PC-9 (cell line): ENCODE measurements at places on chromosomes 7 and 10. TPM values are rescaled to one million over a fixed set of nuclear protein-coding genes. Genes with fewer than 3 reads are reported as not detected.

- no peak overlapping the region for H3K27ac ChIP-seq
- no peaks in the 10 kb centered on the region for H3K36me3 ChIP-seq
- DNase-seq = no peak
- no peak overlapping the region for H3K4me3 ChIP-seq
Observed at GRCh38 chr7:42097752-42098151, 139.3 kb downstream of the GLI3 start.

- H3K27me3 ChIP-seq = no peaks in the 10 kb centered on the region
- no peak overlapping the region for H3K27ac ChIP-seq
- no peak for DNase-seq
- H3K4me1 ChIP-seq = no peaks in the 10 kb centered on the region
- H3K36me3 ChIP-seq = no peaks in the 10 kb centered on the region
- H3K4me3 ChIP-seq = no peak overlapping the region
Observed at GRCh38 chr10:76456197-76456596, 1024.8 kb downstream of the LRMDA start.

GRCh38 chr10:93752761-93753160 lies 5.0 kb upstream of the LGI1 start:
- no peak overlapping the region for H3K4me3 ChIP-seq
- DNase-seq = peak; percentile 85
- H3K36me3 ChIP-seq = no peaks in the 10 kb centered on the region

DNA sequence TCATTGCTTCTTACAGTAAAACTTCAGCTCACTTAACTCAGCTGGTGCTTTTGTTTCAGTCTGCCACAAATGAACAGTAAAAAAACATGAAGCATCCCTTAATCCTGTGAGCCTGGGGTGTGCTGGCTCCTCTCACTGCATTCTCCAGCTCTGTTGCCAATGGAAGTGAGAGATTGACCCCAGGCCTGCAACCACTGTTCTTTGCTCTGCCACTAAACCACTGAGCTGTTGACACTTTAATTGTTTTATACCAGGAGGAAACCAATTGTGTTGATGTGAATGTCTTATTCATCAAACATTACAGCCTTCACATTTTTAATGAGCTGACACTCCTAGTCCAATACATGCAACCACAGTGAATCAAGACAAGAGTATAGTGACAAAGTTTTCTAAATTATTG lies 69.4 kb upstream of the FZD1 start:
- no peak overlapping the region for H3K4me3 ChIP-seq
- H3K27ac ChIP-seq = no peak overlapping the region
- H3K36me3 ChIP-seq = no peaks in the 10 kb centered on the region
- no peaks in the 10 kb centered on the region for H3K27me3 ChIP-seq
- no peaks in the 10 kb centered on the region for H3K4me1 ChIP-seq
- no peak for DNase-seq

GRCh38 chr7:34946486-34946885 lies 90.8 kb downstream of the DPY19L1 start:
- no peaks in the 10 kb centered on the region for H3K27me3 ChIP-seq
- H3K27ac ChIP-seq = no peak overlapping the region
- no peak overlapping the region for H3K4me3 ChIP-seq
- no peaks in the 10 kb centered on the region for H3K4me1 ChIP-seq

GRCh38 chr10:93458821-93459257 lies 23.3 kb downstream of the MYOF start:
- no peak overlapping the region for H3K4me3 ChIP-seq
- peak; percentile 91 for DNase-seq
- no peaks in the 10 kb centered on the region for H3K36me3 ChIP-seq
- H3K27ac ChIP-seq = peak overlapping the region; percentile 90
- peaks cover 14% of the 10 kb centered on the region for H3K4me1 ChIP-seq
- H3K27me3 ChIP-seq = no peaks in the 10 kb centered on the region

- peaks cover 11% of the 10 kb centered on the region; the same call in 1 of the 2 replicates for H3K27me3 ChIP-seq
- no peak for DNase-seq
- no peaks in the 10 kb centered on the region for H3K36me3 ChIP-seq
- no peaks in the 10 kb centered on the region for H3K4me1 ChIP-seq
- H3K4me3 ChIP-seq = no peak overlapping the region
- H3K27ac ChIP-seq = no peak overlapping the region
Observed at GRCh38 chr10:20618011-20618547, 279.0 kb downstream of the NEBL start.

GRCh38 chr7:36884351-36884750 lies 160.1 kb upstream of the AOAH start:
- no peaks in the 10 kb centered on the region for H3K4me1 ChIP-seq
- DNase-seq = no peak
- no peak overlapping the region for H3K4me3 ChIP-seq
- no peak overlapping the region for H3K27ac ChIP-seq
- peaks cover 37% of the 10 kb centered on the region for H3K27me3 ChIP-seq

- H3K27ac ChIP-seq = no peak overlapping the region
- H3K4me3 ChIP-seq = no peak overlapping the region
- H3K36me3 ChIP-seq = no peaks in the 10 kb centered on the region
Observed at GRCh38 chr10:77421591-77421990, 216.0 kb downstream of the KCNMA1 start.

DNA sequence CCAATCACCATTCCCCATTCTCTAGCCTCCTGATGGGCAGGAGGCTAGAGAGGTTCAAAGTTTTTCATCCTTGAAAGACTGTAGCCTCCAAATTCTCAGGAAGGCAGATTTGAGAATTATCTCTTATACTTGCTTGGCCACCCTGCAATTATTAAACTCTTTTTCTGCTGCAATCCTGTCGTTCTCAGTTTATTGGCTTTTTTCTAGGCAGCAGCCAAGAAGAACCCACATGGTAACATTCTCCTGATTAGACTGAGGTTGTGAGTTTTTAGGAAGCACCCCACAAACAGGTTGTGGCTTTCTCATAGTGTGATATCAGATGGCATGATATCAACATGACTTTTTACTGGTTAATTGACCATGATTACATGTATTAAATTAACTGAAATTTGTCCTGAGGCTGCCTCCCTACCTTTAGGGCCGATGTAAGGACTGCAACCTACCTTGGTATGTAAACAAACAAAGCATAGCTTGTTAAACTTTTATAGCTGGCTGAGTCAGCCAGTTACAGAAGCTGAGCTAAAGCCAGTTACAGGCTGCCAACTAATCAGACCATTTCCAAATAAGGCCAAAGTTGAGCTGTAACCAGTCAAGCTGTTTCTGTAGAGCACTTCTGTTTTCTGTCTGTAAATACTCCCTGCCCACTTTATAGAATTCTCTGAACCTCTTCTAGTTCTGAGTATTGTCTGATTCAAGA lies 3.2 kb upstream of the ZNF248 start:
- H3K27ac ChIP-seq = peak overlapping the region; percentile 37; the same call in 1 of the 2 replicates
- DNase-seq = peak; percentile 77
- no peaks in the 10 kb centered on the region for H3K36me3 ChIP-seq
- no peaks in the 10 kb centered on the region for H3K27me3 ChIP-seq

DNA sequence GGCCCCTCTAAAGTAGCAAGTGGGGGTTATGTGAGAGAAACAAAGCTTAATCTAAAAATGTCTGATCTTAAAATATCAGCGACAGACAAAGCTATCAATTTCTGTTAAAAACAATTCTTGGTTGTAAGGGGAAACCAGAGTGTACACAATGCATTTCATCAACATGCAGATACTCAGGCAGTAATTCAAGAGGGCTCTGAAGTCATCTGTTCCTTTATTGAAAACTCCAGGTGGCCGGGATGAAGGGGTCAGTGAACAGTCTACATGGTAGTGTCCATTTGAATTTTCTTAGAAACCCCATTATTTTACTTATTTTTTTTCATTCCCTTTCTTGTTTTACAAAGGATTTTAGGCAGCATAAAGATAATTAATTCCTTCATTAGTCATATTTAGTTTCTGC lies 36.7 kb upstream of the BTBD16 start:
- H3K27me3 ChIP-seq = no peaks in the 10 kb centered on the region
- H3K27ac ChIP-seq = no peak overlapping the region
- H3K4me3 ChIP-seq = no peak overlapping the region
- no peaks in the 10 kb centered on the region for H3K36me3 ChIP-seq

DNA sequence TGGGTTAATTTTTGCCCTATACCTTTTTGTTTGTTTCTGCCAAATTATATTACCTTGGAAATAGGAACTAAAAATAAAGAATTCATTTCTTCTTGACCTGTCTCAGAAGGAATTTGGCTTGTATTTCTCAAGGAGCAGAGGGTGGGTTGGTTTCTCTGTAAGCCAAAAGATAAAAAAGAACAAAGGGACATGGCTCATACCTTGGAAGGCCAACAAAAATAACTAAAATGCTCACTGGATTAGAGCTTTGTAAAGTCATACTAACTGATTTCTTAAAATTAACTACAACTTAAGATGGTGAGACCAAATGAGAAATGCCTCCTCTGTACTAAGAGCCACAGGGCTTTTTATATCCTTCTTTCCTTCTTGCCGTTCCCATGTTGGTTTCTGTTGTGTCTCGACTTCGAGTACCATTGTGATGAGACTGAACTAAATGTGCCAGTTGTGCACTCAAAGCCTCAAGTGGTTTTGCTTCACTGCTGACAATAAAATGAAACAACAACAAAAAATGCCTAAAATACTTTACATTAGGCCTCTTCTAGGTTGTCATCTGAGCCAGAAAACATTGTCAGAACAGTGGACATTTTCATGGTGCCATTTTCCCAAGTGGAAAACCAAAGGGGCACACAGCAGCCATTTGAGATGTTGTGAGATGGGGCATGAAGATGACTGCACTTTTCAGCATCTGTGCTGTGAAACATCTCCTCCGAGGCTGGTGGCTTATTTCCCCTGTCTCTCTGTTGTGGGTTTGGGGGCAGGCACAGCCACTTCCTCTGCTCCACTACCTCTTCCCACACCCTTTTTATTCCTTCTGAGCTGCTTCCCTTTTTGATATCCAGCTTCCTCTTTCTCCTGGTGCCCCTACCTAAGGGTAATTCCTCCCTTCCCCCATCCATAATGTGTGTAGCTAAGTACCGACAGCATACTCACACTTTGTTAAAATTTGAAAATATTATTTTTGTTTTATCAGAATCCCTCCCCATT lies 51.8 kb upstream of the AGR3 start:
- H3K27me3 ChIP-seq = no peaks in the 10 kb centered on the region
- H3K27ac ChIP-seq = no peak overlapping the region
- no peak overlapping the region for H3K4me3 ChIP-seq
- DNase-seq = no peak

DNA sequence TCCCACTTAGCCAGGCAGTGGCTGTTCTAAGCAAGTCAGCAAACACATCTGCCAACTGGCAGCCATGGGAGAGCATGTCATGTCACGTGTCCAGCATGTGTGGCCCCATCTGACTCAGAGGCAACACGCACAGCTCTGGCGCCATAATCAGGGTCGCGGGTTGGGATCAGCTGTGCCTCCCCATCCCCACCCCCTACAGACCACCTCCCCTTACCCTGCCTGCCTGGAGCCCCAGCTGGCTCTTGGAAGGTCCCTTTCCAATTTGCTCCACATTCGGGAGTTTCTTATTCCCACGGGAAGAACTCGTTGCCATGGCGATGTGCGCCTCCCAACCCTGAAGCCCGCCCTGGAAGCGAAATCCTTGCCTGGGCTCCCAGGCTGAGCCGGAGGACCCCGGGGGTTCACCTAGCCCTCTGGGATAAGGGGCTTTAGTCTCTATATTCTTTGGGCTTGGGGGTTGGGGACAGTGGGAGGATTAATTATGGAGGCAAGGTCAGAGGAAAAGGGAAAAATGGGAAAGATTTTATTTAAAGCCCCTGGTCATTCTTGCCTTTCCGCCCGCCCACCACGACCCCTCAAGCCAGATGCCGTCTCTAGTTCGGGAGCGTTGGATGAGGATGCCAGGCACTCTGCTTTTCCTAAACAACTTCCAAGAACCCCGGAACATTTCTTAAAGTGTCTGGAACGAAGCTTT lies 283.7 kb downstream of the ZEB1 start:
- peak overlapping the region; percentile 66 for H3K4me3 ChIP-seq
- no peaks in the 10 kb centered on the region for H3K36me3 ChIP-seq
- H3K4me1 ChIP-seq = no peaks in the 10 kb centered on the region
- H3K27me3 ChIP-seq = no peaks in the 10 kb centered on the region
- no peak overlapping the region for H3K27ac ChIP-seq

DNA sequence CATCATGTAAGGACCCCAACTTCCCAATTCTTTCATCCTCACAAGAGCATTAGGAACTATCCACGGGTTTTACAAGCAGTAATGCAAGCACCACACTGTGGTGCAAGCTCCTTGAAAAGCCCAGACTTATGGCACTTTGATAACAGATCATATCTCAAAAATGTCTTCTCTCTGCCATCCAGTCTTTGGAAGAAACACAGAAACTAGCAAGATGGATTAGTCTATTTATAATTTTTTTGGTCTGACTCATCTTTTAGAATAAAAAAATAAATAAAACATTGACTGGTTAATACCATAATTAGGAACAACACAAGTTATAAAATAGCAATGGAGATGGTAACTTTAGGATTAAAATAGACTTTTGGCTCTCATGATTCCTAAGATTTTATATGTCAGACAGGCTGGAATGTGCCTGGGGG lies 49.0 kb upstream of the CALD1 start:
- no peaks in the 10 kb centered on the region for H3K36me3 ChIP-seq
- no peak for DNase-seq
- no peaks in the 10 kb centered on the region for H3K4me1 ChIP-seq
- H3K27ac ChIP-seq = no peak overlapping the region
- no peaks in the 10 kb centered on the region for H3K27me3 ChIP-seq

Gene COL1A2
- total RNA-seq = not detected in 2 replicates

Gene FAM131B
- total RNA-seq = 0.65 and 0.80 TPM in 2 replicates

Gene ITPRID1
- total RNA-seq = not detected in 2 replicates

Gene WEE2
- total RNA-seq = not detected in 2 replicates

Gene CRHR2
- total RNA-seq = not detected in 2 replicates
